ENCODE measurements at places on chromosomes 2 and 18.
A peak's percentile ranks its signal among the peaks of the same experiment; 100 is the strongest.

DNA sequence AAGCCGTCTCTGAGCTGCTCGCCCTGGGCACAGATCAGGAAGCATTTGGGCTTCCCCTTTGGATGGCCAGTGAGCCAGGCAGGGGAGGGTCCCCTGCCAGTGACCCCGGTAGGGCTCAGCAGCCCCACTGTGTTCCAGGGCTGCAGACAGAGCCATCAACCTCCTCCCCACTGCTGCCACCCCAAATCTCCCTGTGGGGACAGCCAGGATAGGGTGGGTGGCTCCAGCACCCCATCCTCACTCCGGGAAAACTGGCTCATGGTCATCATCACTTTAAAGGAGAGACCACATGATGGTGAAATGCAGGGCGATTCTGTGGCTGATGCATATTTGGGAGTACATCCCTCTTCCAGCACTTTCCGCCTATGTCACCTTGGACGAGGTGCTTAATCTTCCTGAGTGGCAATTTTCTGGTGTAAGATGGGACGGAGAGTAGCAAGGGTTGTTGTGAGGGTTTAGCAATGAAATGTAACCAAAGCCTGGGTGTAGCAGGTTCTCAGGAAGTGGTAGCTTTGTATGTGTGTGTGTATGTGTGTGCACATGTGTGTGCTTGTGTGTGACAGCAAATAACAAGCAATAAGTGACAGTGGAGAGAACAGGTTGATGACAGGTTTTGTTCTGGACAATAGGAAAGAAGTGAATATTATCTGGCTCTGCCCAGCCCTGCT is 61.8 kb downstream of the ACAA2 start:
- DNase-seq, result no peak

DNA sequence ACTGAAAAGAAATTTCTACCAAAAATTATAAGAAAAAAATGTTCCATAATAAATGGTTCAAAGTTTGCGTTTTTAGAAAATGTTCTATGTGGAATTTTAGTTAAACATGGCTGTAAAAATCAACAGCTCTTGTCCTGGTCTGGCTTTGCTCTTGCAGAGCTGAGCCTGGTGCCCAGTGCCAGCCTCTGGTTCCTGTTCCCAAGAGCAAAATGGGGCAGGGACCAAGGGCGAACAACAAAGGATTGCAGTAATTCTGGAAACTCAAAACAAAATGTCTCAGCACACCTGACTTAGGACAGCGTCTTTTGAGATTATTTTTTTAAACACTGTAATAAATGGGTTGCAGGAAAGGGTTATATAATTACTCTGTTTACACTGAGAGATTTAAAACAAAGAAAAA is 174.7 kb downstream of the ANAPC1 start:
- DNase-seq, result no peak

DNA sequence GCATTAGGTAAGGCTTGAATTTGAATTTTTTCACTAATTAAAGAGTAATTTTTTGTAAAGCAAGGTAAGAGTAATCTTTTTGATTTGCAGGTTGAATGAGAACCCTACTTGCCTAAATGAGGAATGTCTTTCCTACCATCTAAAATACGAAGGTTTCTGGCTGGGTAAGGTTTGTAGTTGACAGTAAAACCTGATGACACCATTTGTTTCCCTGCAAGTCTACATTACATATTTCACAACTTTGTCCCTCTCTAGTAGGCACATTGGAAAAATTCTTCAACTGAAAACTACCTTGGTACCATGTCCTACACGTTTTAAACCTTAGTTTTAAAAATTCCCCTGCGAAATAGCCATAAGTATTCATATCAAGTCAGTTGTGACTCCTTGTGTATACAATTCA is 9.4 kb downstream of the HNRNPA3 start:
- no peak for DNase-seq

- DNase-seq, result peak; percentile 10
Measured at GRCh38 chr2:57516698-57517340, 529.8 kb upstream of the VRK2 start.

- no peak for DNase-seq
Measured at GRCh38 chr18:4455113-4455811, at the start of gene DLGAP1. Gene DLGAP1 (minus strand): TSS chr18:4455307.

DNA sequence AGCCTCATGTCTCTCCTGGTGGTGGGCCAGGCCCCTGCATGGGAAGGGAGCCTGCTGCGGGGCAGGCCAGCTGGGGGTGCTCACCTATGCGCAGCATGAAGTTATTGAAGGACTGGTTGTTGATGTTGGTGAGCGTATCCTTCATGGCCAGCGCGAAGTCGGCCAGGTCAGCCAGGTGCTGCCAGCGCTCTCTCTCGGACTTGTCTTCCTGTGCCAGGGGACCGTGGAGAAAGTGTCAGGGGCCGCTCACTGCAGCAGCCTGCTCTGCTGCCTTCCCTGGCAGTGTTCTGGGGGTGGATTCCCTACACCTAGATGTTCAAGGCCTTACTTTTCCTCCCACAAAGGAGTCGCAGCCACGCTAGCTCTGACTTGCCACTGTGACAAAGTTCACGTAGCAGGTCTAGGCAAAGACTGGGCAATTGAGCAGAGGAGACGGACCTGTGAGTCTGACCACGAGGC is 28.2 kb downstream of the CENPO start:
- no peak for DNase-seq

- no peak for DNase-seq
Measured at GRCh38 chr2:27922842-27923241, 32.3 kb downstream of the BABAM2 start.

DNA sequence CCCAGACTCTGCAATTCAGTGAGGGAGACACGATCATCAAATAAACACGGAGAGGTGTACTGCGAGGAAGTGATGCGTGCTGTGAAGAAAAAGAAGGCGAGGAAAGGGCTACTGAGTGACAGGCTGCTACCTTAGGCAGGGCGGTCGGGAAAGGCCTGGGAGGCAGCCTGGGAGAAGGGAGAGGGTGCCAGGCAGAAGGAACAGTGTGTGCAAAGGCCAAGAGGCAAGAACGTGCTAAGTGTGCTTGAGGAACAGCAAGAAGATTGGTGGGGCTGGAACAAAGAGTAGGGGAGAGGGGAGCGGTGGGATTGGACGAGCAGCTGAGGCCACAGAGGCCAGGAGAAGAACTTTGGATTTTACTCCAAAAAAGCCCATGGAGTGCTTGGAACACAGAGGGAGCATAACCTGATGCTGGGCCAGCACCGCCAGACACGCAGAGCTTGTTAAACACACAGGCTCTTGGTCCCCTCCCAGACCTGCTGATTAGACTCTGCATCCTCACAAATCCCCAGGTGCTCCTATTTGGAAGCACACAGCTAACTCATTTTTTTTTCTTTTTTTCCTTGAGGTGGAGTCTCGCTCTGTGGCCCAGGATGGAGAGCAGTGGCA is 30.4 kb downstream of the SERTAD2 start:
- no peak for DNase-seq

- no peak for DNase-seq
Measured at GRCh38 chr2:77552956-77553355, 30.8 kb upstream of the LRRTM4 start.

Data from fibroblast of skin of left quadriceps (primary cell).